Left hindlimb (tissue), 1 donor: ENCODE measurements at places on chromosomes 3 and 15.
A peak's percentile ranks its signal among the peaks of the same experiment; 100 is the strongest.

GRCh38 chr3:146550743-146551510 is 6.5 kb upstream of the PLSCR1 start:
- DNase-seq: no peak

DNA sequence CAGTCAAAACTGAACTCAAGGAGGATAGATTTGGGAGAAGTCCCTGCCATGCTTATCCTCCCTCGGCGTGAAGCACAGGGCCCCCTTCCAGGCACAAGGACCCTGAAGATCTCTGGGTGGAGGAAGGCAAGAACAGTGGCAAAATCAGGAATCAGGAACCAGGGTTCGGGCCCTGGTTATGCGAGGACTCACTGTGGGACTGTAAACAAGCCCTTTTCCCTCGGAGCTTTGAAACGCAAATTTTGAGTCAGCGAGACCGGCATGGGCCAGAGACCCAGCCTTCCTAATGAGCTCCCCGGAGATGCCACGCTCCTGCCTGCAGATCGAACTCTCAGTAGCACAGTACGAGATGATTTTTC is 70.1 kb downstream of the SLC12A8 start:
- DNase-seq: no peak

DNA sequence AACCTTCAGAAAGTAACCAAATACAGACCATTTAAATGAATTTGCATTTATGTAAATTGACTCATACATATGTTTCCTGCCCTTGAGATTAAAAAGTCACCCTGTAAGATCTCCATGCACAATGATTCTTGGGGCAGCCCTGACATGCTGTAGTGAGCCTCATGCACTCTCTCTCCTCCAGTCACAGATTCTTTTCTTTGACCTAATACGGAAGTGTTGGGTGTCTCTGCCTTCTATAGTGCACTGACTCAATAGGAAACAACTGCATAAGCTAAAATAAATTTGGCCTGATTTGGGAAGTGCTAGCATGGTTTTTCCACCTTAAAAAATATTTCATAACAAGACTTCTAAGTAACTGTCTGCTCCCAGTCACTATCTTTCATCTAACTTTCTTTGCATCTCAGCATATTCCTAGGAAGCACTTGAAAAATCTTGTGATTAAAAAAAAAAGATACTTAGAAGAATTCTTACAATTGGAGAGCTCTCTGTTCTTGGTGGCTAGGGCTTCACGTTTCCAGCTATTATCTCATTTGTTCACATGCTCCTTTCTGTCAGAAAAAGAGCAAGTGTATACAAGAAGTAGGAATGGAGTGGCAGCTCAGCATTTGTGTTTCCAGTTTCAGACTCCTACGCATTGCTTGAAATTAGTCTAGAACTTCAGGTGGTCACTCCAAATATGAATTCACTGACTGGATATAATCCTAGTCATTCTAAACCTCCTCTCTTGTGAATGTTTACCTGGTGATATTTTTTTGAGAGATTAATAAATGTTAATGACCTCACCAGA is 207.9 kb upstream of the COL8A1 start:
- DNase-seq: no peak

DNA sequence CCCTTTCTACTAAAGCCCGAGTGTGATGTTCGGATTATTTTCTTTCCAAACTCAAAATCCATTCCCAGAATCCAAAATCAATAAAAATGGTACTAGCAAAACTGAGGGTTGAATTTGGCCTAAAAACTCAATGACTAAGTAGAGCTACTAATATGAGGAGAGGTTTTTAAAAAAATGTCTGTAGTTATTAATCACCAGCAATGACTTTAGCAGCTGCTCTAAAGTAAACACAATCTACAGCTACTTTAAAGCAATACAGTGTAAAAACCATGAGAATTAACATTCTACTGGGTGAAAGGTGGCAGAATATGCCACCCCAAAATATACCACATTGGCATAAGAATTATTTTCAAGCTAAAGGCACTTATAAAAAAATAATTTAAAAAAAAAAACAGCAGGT is 23.5 kb downstream of the FHIT start:
- no peak for DNase-seq

DNA sequence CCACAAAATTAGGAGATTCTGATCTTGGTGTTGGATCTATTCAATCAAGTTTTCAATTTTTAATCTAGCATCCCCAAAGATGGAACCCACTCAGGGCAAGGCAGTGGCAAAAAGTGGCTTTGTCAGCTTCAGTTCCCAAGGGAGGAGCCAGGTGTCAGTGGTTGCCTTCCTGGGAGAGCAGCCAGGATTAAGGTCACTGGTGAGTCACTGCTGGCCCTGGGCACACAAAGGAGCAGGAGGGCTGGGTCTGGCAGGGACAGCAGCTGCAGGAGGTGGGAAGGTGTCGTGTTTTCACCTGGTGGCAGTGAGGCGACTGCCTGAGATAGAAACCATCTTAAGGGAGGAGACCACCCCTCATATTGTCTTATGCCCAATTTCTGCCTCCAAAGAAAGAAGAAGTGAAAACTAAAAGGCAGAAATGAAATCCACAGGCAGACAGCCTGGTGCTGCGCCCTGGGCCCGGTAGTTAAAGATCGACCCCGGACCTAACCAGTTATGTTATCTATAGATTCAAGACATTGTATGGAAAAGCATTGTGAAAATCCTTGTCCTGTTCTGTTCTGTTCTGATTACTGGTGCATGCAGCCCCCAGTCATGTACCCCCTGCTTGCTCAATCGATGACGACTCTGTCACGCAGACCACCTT is 5.9 kb upstream of the KLHL25 start:
- DNase-seq: no peak

GRCh38 chr3:41882956-41883355 is 78.9 kb downstream of the ULK4 start:
- no peak for DNase-seq

DNA sequence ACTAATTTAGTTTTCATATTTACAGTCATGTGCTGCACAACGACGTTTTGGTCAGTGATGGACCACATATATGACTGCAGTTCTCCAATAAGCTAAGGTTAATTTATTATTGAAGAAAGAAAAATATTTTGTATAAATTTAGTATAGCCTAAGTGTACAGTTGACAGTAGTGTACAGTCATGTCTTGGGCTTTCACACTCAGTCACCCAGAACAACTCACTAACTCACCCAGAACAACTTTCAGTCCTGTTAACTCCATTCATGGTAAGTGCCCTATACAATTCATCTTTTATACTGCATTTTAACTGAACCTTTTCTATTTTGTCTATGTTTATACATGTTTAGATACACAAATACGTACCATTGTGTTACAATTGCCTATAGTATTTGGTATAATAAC is 3.8 kb upstream of the GABRR3 start:
- DNase-seq: no peak

GRCh38 chr3:7506606-7507180 is 645.8 kb downstream of the GRM7 start:
- no peak for DNase-seq

- peak; percentile 73 for DNase-seq
Measured at GRCh38 chr3:10366651-10367101, 45.8 kb upstream of the SEC13 start.

DNA sequence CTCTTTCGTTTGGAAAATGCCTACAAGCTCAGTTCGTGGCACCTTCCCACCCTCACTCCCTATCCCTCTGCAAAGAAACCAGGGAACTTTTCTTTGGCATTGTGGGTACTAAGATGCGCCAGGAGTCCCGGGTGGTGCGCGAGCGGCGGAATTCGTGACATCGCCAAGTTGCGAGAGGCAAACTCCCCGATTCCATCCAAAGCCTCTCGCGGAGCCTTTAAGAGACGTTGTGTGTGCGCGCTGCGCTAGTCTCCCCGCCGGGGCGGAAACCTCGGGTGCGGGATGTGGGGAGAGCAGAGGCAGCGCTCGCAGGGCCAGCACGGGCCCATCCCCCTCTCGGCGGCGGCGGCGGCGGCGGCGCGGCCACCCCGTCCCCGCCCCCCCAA is 443 bp upstream of the NR2F2 start:
- DNase-seq: no peak

DNA sequence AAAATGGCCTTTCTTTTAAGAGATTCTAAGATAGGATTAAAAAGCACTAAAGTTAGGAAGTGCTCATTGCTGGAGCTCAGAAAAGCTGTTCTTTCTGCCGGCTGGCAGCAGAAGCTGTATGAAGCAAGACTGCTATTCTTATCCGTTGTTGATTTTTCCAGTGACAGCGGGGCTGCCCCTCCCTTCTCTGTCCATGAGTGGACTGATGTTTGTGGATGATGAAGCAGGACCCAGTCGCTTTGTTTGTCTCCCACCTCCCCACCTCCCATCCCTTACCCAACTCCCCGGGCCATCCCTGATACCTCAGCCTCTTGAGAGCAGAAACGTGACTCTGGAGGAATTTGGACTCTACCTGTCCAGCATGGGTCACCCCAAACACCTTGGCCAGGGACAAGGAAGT is 10.3 kb upstream of the MUSTN1 start:
- no peak for DNase-seq

DNA sequence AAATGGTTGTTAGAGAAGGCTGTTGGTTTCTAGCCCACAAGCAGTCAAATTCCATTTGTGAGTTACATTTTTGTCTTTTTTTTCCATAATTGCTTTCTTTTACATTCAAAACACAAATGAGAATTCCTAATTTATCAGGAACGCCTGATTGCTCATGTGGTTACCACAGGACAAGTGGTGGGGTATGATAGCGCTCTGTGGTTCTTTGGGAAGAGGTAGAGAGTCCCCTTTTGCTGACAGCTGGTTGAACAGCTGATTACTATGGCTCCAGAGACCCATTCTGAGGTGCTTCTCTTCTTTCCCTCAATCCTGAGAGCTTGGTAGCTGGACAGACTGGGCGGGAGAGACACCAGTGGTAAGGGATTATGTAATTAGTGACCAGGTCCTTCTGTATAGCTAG is 24.4 kb downstream of the CNOT10 start:
- DNase-seq: no peak

DNA sequence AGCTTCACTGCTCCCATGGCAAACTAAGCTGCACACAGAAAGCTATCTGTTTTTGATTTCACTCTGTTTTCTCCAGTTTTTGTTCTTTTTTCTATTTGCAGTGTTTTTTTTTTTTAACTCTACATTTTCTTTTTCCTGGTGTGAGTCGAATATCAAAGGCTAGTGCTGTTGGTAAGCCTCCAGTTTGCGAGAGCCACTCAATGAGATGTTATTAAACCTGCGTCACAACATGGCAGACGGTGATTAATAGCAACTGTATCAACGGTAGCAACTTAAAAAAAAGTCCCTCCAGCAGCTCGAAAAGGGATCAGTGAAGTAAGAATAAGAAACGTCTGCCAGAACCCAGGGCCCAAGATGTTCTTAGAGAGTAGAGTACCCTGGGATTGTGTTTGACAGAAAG is 84.1 kb downstream of the MEIS2 start:
- no peak for DNase-seq

- no peak for DNase-seq
Measured at GRCh38 chr15:31302778-31303725, 23.6 kb upstream of the KLF13 start.

GRCh38 chr3:72891053-72891855 is 3.4 kb downstream of the GXYLT2 start:
- DNase-seq: peak; percentile 87

- no peak for DNase-seq
Measured at GRCh38 chr15:66065325-66065724, 188.2 kb downstream of the MEGF11 start.

GRCh38 chr3:13214847-13215472 is 141.7 kb upstream of the IQSEC1 start:
- no peak for DNase-seq

- no peak for DNase-seq
Measured at GRCh38 chr15:38049891-38050290, 115.5 kb downstream of the TMCO5A start.

DNA sequence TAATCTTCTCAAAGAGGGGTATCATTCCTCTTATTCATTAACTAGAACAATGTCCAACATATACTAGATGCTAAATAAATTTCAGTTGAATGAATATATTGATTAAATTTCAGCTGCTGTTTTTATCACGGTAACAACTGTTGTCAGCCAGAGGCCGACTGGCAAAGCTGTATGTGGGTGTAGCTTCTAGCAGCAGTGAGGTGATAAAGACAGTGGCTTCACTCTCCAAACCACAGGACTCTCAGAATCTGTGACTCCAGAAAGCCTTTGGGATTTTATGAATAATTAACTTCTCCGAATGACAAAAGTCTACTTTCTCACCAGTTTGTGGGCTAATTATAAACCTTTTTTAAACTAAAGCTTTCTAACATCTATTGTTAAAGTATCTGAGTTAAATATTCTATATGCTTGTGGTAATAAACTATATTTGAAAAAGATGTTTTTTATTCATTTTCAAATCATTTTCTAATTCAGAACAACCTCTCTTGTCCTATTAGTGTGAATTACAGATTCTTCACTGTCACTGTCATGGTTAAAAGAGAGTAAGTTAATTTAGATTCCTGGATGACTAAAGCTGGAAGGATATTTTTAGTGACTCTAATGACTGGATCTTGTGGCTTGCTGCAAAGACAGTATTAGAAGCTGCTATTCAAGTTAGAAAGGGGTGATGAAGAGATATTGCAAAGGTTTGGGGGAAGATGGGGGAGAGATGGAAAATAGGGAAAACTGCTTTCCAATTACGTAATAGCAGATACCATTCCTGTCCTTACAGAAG is 796.4 kb upstream of the ARPP21 start:
- DNase-seq: no peak

- no peak for DNase-seq
Measured at GRCh38 chr3:150020527-150020926, 49.8 kb upstream of the PFN2 start.
